RWPE2 (cell line): ENCODE measurements at places on chromosomes 7 and 10.
A peak's percentile ranks its signal among the peaks of the same experiment; 100 is the strongest.

- no peak overlapping the region for H3K4me3 ChIP-seq
- H3K27ac ChIP-seq = no peak overlapping the region
- DNase-seq = no peak
Observed at GRCh38 chr10:78063236-78063635, 29.6 kb downstream of the RPS24 start.

GRCh38 chr7:74606909-74607510, 50.5 kb upstream of the GTF2I start:
- H3K4me3 ChIP-seq = no peak overlapping the region
- no peak for DNase-seq
- no peak overlapping the region for H3K27ac ChIP-seq

DNA sequence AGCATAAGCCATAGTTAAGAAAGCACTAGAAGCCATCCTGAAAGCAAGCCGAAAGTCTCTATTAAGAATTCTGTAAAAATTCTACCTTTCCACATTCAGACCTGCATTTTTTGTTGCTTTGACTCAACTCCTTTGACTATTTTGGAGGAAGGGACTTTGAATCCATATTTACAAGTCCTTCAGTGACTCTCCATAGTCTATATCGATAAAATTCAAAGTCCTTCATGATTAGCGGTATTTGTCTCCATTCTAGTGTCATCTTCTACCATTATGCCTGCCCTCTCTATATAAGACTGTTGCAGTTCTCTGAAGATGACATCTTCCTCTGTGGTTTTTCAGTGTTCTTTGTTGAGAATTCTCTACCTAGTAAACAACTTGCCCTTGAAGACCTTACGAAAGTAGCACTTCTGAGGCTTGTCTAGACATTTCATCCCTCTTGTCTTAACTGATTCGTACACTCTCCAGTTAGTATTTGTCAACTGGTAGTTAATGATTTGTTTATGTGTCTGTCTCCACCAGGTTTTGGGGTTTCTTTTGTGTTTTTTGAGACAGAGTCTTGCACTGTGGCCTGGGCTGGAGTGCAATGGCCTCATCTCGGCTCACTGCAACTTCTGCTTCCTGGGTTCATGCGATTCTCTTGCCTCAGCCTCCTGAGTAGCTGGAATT, 1.7 kb downstream of the CCSER2 start:
- H3K4me3 ChIP-seq = peak overlapping the region; percentile 100
- H3K4me1 ChIP-seq = peaks cover 10% of the 10 kb centered on the region
- H3K36me3 ChIP-seq = no peaks in the 10 kb centered on the region
- H3K27me3 ChIP-seq = no peaks in the 10 kb centered on the region
- no peak for DNase-seq

- no peak overlapping the region for H3K27ac ChIP-seq
- H3K27me3 ChIP-seq = no peaks in the 10 kb centered on the region
- H3K4me1 ChIP-seq = no peaks in the 10 kb centered on the region
- H3K4me3 ChIP-seq = no peak overlapping the region
- no peaks in the 10 kb centered on the region for H3K36me3 ChIP-seq
Observed at GRCh38 chr7:123876557-123877256, 31.7 kb downstream of the HYAL4 start.

DNA sequence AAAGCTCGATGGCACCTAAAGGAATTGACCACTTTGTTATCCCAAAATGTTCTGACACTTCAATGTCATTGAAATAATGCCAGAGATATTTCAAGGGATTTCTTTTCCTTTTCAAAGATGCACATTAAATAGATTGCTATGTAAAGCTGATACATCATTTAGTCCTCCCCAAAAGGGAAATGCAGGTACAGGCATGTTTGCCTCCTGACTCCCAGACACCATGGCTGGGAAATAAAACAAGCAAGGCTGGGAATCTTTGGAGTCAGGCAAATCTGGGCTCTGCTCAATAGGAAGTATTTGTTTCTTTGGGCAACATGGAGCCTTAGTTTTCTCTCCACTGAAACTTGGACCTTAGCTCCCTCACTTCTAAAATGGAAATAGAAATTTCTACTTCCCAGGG, 230.8 kb upstream of the LRRTM3 start:
- no peak overlapping the region for H3K4me3 ChIP-seq
- H3K27me3 ChIP-seq = no peaks in the 10 kb centered on the region
- no peak for DNase-seq
- no peak overlapping the region for H3K27ac ChIP-seq
- H3K4me1 ChIP-seq = peaks cover 2% of the 10 kb centered on the region

DNA sequence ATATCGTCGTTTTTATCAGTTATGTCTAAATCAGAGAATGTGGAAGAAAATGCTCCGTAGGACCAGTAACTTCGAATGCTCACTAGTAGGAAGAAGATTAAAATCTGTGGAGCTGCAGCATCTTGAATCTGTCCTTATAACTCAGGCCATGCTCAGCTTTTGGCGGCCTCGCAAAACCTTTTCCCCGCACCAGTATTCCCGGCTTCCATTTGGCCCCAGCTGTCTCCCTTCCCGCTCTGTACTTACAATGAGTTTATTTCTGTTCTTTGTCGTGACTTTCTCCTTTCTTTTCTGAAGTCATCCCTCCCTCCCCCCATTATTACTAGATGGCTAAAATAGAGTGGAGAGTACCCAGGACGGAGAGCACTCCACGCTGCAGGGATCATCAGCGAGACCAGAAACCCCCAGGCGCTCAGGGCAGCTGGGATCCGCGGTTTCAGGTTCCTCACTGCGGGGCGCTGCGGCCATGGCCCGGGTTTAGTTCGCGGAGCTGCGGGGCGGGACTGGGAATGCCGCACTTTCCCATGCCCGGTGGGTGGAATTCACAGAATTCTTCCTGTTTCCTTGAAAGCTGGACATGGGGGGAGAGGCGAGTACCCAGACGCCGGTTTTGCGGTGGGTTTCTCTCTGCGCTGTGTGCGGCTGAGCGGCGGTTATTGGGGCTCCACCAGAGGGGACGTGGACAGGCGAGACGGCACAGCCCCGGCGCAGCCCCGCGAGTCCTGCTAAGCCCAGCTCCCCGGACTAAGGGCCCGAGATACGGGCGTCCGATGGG, 183.5 kb downstream of the POM121L12 start:
- H3K27me3 ChIP-seq = peaks cover 42% of the 10 kb centered on the region
- H3K4me1 ChIP-seq = no peaks in the 10 kb centered on the region
- no peak overlapping the region for H3K27ac ChIP-seq
- DNase-seq = no peak
- no peak overlapping the region for H3K4me3 ChIP-seq

- H3K27me3 ChIP-seq = no peaks in the 10 kb centered on the region
- H3K4me1 ChIP-seq = no peaks in the 10 kb centered on the region
- H3K36me3 ChIP-seq = no peaks in the 10 kb centered on the region
- DNase-seq = no peak
- H3K27ac ChIP-seq = no peak overlapping the region
Observed at GRCh38 chr7:143850682-143851081, 51.3 kb downstream of the TCAF1 start.

- no peaks in the 10 kb centered on the region for H3K4me1 ChIP-seq
- no peak for DNase-seq
- no peak overlapping the region for H3K4me3 ChIP-seq
Observed at GRCh38 chr10:11446133-11446532, 165.3 kb downstream of the USP6NL start.

DNA sequence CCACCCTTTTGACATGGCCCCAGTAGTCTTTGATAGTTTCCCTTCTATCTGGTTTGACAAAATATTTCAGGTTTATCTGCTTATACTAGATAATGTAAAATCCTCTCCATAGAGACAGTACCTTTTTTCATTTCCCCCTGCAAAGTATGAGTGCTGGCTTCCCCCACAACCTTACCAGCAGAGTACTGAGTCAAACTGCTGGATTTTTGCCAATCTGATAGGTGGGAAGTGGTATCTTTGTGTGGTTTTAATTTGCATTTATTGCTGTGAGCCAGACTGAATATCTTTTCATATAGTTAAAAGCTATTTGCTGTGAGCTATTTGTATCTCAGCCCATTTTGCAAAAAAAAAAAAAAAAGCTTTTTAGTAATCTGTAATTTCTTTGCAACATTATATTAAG, 32.1 kb upstream of the HECTD2 start:
- no peaks in the 10 kb centered on the region for H3K36me3 ChIP-seq
- no peak for DNase-seq
- no peaks in the 10 kb centered on the region for H3K4me1 ChIP-seq
- no peak overlapping the region for H3K27ac ChIP-seq
- no peak overlapping the region for H3K4me3 ChIP-seq

DNA sequence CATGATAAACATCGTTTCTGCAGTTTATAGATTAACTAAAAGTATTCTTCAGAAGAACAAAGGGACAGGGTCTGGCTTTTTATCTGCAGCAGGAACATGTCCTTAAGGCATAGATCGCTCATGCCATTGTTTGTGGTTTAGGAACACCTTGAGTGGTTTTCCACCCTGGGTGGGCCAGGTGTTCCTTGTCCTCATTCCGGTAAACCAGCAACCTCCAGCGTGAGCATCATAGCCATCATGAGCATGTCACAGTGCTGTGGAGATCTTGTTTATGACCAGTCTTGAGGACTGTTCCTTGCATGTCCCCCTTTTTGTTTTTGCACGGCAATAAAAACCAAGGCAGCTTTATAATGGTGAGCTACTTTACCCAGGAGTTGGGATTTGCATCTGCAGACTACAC, 33.9 kb downstream of the STOX1 start:
- no peak overlapping the region for H3K4me3 ChIP-seq
- H3K27me3 ChIP-seq = no peaks in the 10 kb centered on the region
- H3K36me3 ChIP-seq = no peaks in the 10 kb centered on the region
- H3K4me1 ChIP-seq = no peaks in the 10 kb centered on the region
- no peak for DNase-seq

- H3K4me1 ChIP-seq = no peaks in the 10 kb centered on the region
- H3K4me3 ChIP-seq = no peak overlapping the region
- no peaks in the 10 kb centered on the region for H3K36me3 ChIP-seq
- no peak for DNase-seq
- peaks cover 3% of the 10 kb centered on the region for H3K27me3 ChIP-seq
Observed at GRCh38 chr10:131692176-131692575, 208.6 kb upstream of the PPP2R2D start.

DNA sequence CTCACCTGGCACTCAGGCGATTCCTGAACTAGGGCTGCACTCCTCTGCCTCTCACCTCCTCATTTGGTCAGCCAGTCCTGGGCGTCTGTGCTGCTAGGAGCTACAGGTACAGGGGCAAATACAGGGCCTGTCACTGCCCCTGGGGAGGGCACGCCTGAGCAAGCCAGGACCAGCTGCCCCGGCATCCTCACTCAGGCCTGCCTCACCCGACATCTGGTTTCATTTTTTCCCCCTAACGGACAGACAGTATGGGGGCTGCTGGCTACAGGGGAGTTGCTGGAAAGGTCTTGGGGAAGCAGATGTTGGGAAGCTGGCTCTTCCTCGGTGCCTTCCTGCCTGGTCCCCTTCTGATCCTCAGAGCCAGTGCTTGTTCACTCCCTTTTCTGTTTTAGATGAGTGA, 77.3 kb upstream of the PPIF start:
- DNase-seq = no peak
- no peak overlapping the region for H3K4me3 ChIP-seq
- H3K4me1 ChIP-seq = peaks cover 39% of the 10 kb centered on the region
- no peak overlapping the region for H3K27ac ChIP-seq

- H3K4me1 ChIP-seq = no peaks in the 10 kb centered on the region
- no peak overlapping the region for H3K4me3 ChIP-seq
- DNase-seq = no peak
- H3K27ac ChIP-seq = no peak overlapping the region
- no peaks in the 10 kb centered on the region for H3K27me3 ChIP-seq
- H3K36me3 ChIP-seq = no peaks in the 10 kb centered on the region
Observed at GRCh38 chr10:124892031-124892430, 49.9 kb upstream of the ZRANB1 start.

DNA sequence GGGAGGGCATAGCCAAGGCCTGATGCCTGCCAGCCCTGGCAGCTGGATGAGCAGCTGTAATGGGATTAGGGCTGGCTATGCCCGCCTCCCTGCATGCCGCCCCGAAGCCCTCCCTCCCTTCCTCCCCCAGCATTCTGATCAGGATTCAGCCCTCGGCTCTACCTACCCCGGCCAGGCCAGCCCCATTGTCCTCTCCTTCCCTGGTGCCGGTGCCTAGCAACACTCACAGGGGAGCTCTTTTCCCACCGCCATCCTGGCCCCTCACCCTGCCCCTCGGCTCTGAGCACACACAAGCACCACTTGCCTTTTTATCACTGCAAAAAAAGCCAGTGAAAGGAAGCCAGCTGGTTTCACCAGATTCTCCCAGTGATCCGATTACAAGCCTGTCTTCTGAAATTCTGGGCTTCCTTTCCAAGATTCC, 9.0 kb upstream of the ADCYAP1R1 start:
- no peak for DNase-seq
- H3K36me3 ChIP-seq = no peaks in the 10 kb centered on the region
- no peaks in the 10 kb centered on the region for H3K4me1 ChIP-seq

GRCh38 chr10:127245456-127245855, 49.1 kb upstream of the INSYN2A start:
- H3K36me3 ChIP-seq = 0 out of 2 replicates have a peak, but pooled peaks cover 4% of the 10 kb centered on the region
- H3K27ac ChIP-seq = no peak overlapping the region
- no peak overlapping the region for H3K4me3 ChIP-seq
- no peak for DNase-seq
- no peaks in the 10 kb centered on the region for H3K27me3 ChIP-seq

GRCh38 chr10:64501807-64502206, 980.6 kb downstream of the REEP3 start:
- H3K4me3 ChIP-seq = no peak overlapping the region
- peaks cover 5% of the 10 kb centered on the region for H3K27me3 ChIP-seq
- no peaks in the 10 kb centered on the region for H3K36me3 ChIP-seq
- DNase-seq = no peak
- H3K4me1 ChIP-seq = no peaks in the 10 kb centered on the region
- no peak overlapping the region for H3K27ac ChIP-seq

- H3K4me3 ChIP-seq = no peak overlapping the region
- no peaks in the 10 kb centered on the region for H3K36me3 ChIP-seq
- H3K27ac ChIP-seq = no peak overlapping the region
- no peak for DNase-seq
Observed at GRCh38 chr7:143025371-143025770, 1.6 kb downstream of the OR9A2 start.

DNA sequence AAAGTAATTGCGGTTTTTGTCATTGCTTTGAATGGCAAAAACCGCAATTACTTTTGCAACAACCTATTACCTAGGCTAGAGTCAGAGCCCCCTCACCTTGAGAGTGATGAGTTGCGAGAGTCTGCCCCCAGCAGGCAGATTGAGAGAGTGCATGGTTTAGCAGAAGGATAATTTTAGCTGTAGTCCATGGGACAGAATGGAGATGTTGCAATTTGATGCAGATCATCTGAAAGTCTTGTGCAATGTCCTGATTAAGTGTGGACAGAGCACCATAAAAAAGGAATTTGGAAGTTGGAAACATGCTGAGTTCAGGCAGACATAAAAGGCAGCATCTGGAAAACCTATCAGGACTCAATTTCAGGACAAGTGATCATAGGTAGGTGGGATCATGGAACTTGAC, 48.7 kb downstream of the GPR141 start:
- H3K4me1 ChIP-seq = peaks cover 30% of the 10 kb centered on the region
- no peak overlapping the region for H3K4me3 ChIP-seq
- no peak for DNase-seq
- H3K27me3 ChIP-seq = no peaks in the 10 kb centered on the region
- H3K36me3 ChIP-seq = no peaks in the 10 kb centered on the region
- H3K27ac ChIP-seq = peak overlapping the region; percentile 49
